Stimulated activated CD8-positive, alpha-beta memory T cell treated with anti-CD3 and anti-CD28 coated beads, Interleukin-4, amount 100 ng/mL, for 48 hours (primary cell): ENCODE measurements at places on chromosomes 2 and 18.

GRCh38 chr18:59885579-59886163 is 14.1 kb upstream of the PMAIP1 start:
- peak; percentile 35 for DNase-seq

- no peak for DNase-seq
Measured at GRCh38 chr2:151678849-151679248, 55.4 kb downstream of the NEB start.

DNA sequence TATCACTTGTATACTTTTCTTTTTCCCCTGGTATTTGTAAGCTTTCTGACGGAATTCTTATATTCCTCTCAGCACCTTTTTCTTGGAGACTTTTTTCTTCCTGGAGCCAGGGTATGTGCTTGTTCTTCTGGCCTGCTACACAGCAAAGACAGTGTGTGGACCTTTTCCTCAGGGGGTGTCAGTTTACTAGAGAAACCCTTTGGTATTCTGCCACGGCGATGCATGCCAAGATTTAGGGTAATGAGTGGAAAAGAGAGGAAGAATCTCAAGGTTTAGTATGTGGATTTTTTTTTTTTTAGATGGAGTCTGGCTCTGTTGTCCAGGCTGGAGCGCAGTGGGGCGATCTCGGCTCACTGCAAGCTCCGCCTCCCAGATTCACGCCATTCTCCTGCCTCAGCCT is 152.2 kb downstream of the PHLPP1 start:
- no peak for DNase-seq

- peak; percentile 63 for DNase-seq
Measured at GRCh38 chr2:70995426-70995729, 705 bp upstream of the TEX261 start.

- no peak for DNase-seq
Measured at GRCh38 chr2:136538489-136538888, 226.9 kb upstream of the THSD7B start.

- peak; percentile 30 for DNase-seq
Measured at GRCh38 chr2:147910990-147911473, 66.2 kb downstream of the ACVR2A start.

GRCh38 chr2:239153806-239154591 is 246.8 kb downstream of the HDAC4 start:
- DNase-seq, result no peak

- no peak for DNase-seq
Measured at GRCh38 chr2:214006601-214007000, 404.3 kb upstream of the VWC2L start.

- no peak for DNase-seq
Measured at GRCh38 chr18:23784832-23785245, 95.6 kb downstream of the LAMA3 start.

DNA sequence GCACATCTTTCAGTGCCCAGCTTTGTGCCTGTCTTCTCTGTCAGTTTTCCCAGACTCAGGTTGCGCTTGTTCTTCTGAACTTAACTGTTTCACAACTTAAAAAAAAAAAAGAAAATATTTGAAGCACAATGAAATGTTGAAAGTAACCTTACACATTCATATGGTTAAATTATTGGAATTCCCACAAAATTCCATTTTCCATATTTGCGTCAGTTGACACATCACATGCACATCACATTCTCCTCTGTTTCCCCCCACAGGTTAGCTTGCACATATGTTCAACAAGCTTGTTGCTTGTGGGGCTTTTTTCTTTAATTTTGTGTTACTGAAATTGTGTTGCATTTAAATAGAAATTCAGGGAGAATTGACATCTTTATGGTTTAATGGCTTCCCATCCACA is 8.3 kb downstream of the MYO1B start:
- DNase-seq, result no peak

DNA sequence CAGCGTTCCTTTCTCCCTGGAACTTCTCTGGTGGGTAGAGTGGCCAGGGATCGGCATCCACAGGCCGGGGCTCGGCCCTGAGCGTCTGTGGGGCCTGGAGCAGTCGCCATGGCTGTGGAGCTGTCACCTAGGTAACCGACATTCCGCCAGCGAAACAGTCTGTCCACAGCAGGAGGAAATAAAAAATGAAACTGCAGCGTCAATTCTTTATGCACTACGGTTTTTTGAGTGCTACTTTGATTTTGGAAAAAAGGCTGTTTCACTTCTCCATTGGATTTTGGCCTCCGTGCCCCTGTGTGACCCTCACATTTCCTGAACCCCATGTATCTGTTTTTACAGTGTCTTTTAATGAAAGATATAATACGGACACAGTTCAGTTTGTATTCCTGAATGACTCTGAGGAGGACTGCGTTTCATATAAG is 163.4 kb downstream of the LDLRAD4 start:
- peak; percentile 45 for DNase-seq

GRCh38 chr2:21270083-21270491 is 146.3 kb downstream of the TDRD15 start:
- no peak for DNase-seq

GRCh38 chr18:41600693-41601391 is 354.2 kb upstream of the PIK3C3 start:
- DNase-seq, result no peak

DNA sequence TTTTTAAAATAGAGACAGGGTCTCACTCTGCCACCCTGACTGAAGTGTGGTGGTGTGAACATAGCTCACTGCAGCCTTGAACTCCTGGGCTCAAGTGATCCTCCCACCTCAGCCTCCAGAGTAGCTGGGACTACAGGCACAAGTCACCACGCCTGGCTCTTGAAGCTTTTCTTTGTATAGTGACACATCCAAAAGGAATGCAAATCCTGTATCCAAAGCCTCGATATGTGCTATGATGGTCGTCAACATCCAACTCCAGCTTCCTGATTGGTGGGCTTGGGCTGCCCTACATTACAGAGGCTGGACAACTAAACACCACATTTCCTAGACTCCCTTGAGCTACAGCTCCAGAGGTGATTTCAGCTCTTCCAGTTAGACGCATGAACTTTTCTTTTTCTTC is 101.7 kb upstream of the PGAP1 start:
- DNase-seq, result no peak

GRCh38 chr2:67304300-67304890 is 92.7 kb upstream of the ETAA1 start:
- no peak for DNase-seq

GRCh38 chr2:201551901-201552300 is 91.4 kb downstream of the TMEM237 start:
- no peak for DNase-seq

DNA sequence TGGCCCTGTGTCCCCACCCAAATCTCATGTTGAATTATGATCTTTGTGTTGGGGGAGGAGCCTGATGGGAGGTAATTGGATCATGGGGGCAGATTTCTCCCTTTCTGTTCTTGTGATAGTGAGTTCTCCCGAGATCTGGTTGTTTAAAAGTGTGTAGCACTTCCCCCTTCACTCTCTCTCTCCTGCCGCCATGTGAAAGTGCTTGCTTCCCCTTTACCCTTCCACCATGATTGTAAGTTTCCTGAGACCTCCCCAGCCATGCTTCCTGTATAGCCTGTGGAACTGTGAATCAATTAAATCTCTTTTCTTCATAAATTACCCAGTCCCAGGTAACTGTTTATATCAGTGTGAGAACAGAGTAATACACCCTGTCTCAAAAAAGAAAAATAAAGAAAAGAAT is 25.5 kb downstream of the LRRFIP1 start:
- no peak for DNase-seq

DNA sequence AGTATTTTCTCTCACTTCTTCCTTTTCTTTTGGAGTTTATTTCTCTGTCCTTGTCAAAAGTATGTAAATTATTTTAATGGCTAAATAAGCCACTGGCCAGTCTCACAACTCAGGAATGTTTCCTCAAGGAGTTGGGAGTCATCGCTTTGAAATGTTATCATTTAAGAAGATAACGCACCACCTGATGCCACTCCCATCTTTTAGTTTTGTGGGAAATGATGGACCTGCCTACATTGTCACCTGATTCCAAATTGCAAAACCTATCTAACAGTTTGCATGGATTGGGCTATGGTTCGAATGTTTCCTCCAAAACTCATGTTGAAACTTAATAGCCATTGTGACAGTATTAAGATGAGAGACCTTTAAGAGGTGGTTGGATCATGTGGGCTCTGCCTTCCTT is 32.4 kb upstream of the PPM1B start:
- DNase-seq, result no peak

- DNase-seq, result no peak
Measured at GRCh38 chr2:205593891-205594290, 88.4 kb upstream of the NRP2 start.

DNA sequence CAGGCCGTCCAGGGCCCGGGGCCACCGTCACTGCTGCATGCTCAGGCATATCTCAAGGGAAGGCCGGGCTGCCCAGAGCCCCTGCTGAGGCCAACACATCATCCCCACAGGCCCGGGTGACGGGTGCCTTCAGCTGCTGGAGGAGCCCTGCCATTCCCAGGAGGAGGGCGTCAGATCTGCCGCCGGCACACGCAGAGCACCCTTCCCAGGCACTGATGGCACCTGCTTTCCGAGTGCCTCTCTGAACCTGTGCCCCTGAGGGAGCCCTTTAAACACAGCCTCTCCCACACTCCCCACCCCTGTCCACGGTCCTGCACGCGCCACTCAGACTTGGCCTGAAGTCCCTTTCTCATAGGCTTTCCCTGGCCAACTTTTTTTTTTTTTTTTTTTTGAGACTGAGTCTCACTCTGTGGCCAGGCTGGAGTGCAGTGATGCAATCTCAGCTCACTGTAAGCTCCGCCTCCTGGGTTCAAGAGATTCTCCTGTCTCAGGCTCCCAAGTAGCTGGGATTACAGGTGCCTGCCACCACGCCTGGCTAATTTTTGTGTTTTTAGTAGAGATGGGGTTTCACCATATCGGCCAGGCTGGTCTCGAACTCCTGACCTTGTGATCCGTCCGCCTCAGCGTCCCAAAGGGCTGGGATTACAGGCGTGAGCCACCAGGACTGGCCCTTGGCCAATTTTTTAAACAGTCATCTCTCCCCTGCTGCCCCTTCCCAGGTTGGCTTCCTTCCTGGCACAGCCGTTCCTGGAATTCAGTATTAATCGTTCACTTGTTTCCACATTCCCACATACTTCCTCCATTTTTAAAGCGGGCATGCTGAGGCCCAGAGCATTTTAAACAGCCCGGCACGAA is 211.7 kb downstream of the NDUFA10 start:
- no peak for DNase-seq

DNA sequence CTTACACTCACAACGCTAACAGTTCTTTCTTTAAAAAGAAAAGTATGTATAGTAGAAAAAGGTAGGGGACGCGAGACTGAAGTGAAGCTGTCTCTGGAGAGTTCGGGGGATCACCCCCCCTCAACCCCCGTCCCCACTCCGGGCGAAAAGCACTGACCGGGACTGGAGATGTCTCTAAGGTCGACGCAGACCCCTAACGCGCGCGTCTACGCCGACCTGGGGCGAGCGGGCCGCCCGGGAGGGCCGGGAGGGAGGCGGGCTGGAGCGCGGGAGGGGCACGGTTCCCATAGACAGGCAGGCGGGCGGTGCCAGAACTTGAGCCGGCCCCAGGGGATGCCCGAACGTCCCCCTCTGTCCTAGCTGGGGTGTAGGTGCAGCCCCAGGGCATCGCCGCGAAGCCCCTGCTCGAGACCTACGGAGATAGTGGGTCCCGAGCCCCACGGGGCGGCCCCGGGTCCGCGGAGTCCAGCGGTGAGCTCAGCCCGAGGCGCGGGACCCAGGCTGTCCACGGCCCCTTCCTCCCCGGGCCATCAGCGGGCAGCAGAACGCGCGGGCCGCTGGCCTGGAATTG is 82.2 kb downstream of the CHRNA1 start:
- peak; percentile 67 for DNase-seq

GRCh38 chr18:54506516-54507261 is 84.4 kb upstream of the DYNAP start:
- no peak for DNase-seq

DNA sequence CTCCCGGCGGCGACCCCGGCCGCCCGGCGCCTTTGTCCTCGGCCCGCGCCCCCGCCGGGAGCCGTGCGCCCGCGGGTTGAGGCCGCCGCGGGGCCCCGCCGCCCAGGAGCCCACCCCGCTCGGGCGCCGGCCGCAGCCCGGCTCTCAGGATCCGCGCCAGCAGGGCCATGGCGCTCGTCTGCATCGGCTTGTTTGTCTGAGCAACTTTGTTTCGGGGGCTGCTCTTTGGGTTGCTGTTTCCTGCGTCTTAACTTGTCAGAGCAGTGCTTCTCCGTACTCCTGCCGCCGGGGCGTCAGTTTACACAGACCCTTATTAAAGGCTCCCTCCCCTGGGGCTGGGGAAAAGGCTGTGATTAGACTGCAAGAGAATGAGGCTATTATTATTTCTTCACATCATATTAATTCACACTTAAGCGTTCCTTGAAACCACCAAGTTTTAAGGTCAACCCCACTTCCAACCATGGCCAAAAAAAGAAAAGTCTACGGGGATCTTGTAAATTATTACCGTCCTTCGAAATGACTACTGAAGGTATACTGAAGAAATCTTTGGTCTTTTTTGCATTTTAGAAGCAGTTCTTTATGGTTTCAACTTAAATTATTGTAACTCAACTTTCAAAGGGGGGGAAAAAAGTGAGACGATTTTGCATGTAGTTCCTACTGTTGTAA is at the start of gene CYP27C1:
CYP27C1 (minus strand) TSS at position 198 of the 666 bp plus-strand sequence; CDS start at position 169, 29 bp downstream.
- DNase-seq, result peak; percentile 47

DNA sequence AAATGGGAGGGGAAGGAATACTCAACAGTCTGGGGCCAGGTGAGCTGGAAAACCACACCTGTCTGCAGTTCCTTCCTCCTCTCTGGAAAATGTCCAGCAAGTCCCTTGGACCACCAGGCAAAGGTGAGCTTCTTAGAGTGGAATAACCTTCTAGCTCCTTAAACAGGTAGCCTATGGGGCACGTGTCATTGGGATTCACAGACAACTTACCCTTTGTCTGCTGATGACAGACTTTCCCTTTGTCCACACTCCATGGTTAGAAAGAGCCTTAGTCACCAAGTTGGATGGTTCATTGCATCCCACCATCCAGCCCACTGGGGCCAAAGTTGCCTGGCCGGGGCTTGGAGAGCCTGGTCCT is 98.0 kb upstream of the ITGA6 start:
- no peak for DNase-seq

DNA sequence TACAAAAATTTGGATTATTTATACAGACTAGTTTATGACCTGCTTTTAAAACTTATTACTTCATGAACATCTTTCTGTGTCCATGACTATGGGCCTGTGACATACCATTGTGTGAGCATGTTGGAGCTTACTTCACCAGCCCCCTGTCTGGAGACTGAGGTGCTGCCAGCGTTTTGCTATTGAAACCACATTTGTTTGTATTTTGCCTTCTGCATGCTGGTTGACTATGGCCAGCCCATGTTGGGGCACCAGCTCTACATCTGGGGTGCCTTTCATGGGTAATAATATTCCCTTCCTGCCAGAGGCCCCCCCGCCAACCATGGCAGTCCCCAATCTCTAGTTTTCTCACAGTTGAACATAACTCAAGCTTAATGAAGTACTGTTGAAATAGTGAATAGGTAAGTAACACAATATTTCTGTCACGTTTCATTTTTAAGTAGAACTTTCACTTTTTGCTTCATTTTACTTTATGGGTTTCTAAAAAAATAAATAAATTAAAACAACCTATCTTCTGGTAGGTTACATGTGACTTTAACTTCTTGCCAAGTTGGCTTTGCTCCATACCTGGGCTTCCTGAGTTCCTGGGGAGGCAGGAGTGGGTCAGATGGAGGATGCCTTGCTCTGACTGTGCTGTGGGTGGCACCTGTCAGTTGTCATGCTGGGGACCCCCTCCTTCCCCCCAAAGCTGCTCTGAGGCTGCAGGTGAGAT is 63.9 kb downstream of the DGKD start:
- no peak for DNase-seq
